ENCODE measurements at places on chromosomes 11 and 22.

- DNase-seq: no peak
These were observed 61.0 kb upstream of the BIRC3 start for GRCh38 chr11:102256251-102256650.

DNA sequence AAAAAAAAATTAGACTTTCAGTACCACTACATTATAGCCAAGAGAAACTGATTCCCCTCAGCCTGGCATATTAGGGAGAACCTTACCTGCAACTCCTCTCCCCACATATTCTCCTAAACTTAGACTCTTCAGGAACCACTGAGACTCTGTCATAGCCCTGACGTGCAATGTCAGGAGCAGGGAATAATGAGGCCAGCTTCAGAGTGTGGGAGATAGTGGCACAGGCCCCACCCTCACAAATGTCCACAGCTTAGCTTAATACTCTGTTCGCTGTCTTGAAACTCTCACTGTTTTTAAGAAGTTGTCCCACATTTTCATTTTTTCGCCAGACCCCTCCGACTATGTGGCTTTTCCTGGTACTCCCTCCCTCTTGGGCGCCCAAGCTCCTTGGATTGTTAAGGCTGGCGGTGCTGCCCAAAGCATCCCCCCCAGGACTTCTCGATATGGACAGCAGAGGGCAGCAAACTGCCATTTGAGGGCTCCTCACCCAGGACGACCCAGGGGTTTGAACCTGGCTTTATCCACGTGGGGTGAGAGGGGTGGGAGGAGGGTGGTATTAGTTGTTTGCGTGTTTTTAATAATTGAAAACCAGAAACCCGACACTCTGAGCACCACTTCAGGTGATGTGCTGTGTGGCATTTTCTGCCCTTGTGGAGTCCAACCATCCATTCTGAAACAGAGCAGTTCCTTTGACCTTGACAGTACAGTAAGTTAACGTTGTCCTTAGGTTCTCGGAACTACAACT lies 45.2 kb upstream of the RASSF10 start:
- DNase-seq: peak; percentile 23

GRCh38 chr22:20798218-20798617 lies 24.3 kb downstream of the SERPIND1 start:
- DNase-seq: no peak

GRCh38 chr11:76215941-76216340 lies 9.6 kb upstream of the WNT11 start:
- DNase-seq: no peak

DNA sequence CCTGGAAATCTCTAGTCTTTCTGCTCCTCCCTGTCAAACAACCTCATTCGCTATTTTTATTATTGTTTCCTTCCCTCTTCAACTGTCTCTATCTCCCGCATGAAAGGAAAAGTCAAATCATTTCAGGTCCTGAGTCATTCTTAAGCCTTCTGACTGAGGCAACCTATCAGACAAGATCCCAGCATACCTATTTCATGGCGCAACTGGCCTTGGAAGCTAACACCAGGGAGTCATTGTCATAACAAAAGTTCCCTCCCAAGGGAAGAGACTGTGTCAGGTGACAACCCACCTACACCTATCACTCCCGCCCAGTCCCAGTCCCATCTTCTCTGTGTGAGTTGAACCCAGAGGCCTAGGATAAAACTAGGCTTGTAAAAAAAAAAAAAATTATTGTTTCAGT lies 10.2 kb upstream of the ARHGAP42 start:
- DNase-seq: no peak

GRCh38 chr11:33859306-33859705 lies 32.6 kb downstream of the LMO2 start:
- DNase-seq: no peak

DNA sequence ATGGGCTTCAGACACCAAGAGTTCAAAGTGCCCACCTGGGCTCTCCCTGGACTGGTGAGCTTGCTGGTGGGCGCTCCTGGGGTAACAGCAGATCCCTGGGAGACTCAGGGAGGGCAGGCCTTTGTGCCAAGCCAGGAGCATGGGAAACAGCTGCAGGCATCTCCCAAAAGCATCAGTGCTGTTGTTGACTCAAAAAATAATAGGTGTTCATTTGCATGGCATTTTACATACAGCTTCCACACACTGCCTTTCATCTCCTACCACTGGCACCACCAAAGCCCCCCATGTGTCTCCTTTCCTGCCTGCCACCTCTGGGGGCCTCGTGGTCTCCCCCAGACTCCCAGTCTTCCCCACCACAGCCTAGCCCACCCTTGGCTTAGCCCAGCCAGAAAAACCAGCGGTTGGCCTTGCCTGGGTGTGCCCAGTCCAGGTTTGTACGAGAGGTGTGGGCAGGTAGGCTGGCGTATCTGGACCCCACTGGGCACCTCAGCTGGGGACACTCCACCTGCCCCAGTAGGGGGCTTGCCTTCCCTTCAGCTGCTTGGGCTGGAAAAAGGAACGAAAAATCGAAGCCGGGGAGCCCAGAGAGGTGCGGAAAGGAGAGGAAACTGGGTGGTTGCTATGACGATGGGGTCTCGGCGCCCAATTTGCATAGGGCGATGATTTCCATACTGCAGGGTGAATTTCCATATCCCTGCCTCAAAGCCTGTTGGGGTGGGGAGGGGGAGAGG lies 15.0 kb downstream of the POU2F3 start:
- DNase-seq: no peak

- DNase-seq: no peak
These were observed 55.3 kb upstream of the TEAD1 start for GRCh38 chr11:12618743-12619540.

DNA sequence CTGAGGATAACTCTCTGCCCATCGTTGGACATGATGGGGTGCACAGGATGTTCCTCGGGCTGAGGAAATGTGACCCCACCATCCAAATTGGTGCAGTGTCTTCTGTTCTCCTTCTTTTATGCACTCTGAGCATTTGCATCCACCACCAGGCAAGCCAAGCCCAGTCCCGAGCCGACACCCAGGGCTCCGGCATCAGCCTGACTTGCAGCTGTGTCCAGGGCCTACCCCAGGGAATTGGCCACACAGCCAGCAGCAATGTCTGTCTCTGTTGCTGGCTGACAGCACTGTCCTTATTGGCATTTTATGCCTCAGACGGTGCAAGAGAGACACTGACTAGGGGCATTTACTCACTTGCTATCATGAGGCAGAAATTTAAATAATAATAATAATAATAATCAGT lies 25.4 kb upstream of the CPT1A start:
- DNase-seq: no peak

- no peak for DNase-seq
These were observed 2.4 kb downstream of the TRIM22 start for GRCh38 chr11:5691964-5692361.

- DNase-seq: no peak
These were observed 871 bp upstream of the SEZ6L start for GRCh38 chr22:26168330-26168851.

DNA sequence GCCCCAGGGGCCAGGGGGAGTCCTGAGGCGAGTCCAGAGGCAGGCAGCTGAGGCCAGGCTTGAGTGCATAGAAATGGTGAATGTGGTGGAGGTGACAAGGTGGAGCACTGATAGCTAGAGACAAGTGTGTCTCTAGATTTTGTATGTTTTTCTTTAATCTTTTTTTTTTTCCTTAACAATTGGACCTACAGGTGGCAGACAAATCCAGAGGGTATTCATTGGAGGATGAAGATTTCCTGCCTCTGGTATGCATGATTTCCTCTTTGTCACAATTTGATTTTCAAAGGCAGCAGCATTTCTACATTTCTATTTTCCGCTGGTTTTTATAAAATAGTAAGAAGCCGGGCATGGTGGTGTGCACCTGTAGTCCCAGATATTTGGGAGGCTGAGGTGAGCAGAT lies 47.7 kb upstream of the DKK3 start:
- no peak for DNase-seq

- no peak for DNase-seq
These were observed 1.1 kb upstream of the RPLP2 start for GRCh38 chr11:808427-809286.

DNA sequence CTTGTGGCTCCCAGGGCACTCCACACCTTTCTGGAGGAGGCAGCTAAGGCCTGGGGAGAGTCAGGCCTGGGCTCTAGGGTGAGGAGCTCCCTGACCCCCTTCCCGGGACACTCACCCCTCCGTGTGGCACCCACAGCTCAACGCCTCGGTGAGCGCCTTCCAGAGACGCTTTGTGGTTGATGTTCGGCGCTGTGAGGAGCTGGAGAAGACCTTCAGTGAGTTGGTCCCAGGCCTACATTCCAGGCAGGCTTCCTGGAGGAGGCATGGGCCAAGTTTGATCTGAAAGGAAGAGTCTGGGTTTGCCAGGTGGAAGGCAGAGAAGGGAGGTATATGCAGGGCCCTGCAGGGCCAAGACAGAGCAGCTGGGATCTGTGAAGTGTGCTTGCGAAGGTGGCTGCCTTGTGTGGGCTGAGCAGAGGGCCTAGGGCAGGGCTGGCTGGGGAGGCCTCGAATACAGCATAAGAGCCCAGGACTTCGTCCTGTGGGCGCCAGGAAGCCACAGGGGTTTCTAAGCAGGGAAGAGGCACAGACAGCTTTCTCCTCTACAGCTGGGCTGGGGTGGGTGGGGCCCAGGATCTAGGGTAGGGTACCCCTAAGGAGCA lies 2.9 kb downstream of the TCIRG1 start:
- DNase-seq: no peak

DNA sequence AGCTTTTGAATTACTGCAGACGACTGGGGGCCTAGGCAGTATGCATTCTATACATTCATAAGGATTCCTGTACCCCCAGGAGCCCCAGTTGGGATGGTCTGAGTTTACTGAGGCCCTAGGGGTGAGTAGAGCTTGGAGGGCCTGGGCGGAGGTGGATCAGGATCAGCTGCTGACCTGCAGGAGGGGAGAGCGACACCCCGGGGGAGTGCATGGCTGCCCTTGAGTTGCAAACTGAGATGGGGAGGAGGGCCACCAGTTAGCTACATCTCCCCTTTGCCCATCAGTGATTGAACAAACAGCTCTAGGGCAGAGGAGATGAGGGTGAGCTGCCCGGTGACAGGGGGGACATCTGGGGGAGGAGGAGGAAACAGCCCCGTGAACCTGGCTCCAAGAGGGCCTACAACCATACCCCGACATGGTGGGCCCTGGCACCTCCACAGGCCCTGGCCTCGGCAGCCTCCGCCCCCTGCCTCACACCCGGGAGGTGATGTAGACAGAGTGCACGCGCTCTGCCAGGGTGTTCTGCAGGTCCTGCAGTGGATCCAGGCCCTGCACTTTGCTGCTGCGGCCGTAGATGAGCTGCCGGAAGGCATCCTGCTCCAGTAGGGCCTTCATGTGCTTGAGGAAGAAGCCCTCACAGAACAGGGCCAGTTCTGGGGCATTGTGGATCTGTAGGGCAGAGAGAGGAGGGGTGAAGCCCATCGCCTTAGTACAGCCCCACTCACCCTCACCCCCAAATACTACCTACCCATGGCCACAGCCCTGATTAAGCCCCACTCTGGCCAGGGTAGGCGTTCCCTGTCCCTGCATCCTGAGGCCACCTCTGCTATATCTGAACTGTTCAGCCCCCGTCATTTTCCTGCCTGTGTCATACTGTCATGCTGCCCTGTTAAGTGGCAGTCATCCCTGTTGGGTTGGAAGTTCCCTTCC lies 46.8 kb downstream of the NAT10 start:
- DNase-seq: no peak

- no peak for DNase-seq
These were observed 24.0 kb upstream of the SYT8 start for GRCh38 chr11:1810761-1811160.

DNA sequence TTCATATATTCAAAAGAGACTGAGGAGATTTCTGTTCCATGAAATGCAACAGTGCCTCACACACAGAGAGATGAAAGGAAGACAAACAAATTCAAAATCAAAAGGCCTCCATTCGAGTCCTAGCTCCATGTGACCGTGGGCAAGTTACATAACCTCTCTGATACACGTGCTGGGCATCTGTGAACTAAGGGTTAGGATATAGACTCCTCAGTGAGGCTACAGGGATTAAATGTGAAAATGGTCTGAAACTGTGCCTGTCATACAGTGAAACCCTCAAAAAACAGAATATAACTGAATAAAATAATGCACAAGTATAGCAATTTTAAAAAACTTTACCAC lies 111.8 kb upstream of the MTMR2 start:
- no peak for DNase-seq

DNA sequence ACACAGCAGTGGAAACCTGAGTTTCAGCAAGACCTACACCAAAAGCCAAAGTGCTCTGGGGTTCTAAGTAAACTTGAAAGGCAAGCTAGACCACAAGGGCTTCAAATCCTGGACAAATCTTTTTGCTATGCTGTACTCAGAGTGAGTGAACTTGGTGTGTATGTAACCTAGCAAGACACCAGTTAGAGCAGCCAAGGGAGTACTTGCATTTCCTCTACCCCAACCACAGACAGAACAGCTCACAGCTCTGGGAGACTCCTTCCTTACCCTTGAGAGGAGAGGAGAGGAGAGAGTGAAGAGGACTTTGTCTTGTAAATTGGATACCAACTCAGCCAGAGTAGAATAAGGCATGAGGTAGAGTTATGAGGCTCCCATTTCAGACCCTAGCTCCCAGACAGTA lies 71.4 kb downstream of the CTSC start:
- DNase-seq: no peak

- DNase-seq: no peak
These were observed 139.9 kb upstream of the NARS2 start for GRCh38 chr11:78714539-78714938.

- DNase-seq: no peak
These were observed 31.6 kb downstream of the BMAL1 start for GRCh38 chr11:13309156-13309555.

GRCh38 chr22:39253435-39254070 lies 8.8 kb upstream of the PDGFB start:
- no peak for DNase-seq

GRCh38 chr11:131888230-131888855 lies 517.9 kb downstream of the NTM start:
- no peak for DNase-seq

DNA sequence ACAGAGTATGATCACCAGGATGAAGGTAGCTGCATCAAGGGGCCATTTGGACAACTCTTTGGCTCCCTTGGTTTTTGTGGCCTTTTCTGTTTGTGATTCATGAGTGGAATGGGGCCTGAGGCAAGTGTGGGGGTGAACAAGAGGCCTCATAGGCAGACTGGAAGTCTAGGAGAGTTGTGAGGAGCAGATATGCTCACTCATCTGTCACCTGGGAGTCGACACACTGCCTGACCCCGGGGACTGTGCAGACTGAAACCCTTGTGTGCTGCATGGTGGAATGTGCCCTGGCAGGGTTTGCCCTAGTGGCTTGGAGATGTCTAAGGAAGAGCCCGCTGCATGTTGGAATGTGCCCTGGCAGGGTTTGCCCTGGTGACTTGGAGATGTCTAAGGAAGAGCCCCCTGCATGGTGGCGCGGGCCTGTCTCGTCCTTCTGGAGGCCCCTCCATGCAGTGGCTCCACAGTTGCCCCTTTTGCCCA lies 60.0 kb downstream of the MED15 start:
- DNase-seq: no peak

DNA sequence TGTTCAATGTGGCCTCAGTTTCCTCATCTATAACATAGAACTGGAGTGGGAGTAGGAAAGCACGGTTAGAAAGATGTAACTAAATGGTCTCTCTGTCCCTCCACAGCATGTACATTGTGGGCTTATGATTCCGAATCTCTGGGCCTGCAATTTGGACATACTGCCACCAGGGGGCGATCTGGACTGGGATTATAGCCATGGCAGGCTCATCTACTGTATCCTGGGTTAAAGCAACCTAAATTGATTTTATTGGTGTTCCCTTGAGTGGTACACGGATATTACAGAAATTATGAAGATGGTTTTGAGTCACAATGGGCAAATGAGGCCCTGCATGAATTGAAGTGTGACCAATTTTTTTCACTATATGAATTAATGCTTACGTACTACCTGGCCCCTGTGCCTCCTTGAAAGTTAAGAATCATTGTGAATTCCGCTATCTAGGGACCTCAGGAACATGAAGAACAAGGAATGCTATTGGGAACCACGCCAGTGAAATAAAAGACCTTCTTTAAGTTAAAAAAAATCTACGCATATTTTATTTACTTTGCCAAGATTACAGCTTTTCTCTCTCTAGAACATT lies 32.9 kb downstream of the TST start:
- DNase-seq: no peak

All from T-helper 17 cell (primary cell).